Stromal cell of bone marrow (primary cell): ENCODE measurements at places on chromosomes 6 and 20.

DNA sequence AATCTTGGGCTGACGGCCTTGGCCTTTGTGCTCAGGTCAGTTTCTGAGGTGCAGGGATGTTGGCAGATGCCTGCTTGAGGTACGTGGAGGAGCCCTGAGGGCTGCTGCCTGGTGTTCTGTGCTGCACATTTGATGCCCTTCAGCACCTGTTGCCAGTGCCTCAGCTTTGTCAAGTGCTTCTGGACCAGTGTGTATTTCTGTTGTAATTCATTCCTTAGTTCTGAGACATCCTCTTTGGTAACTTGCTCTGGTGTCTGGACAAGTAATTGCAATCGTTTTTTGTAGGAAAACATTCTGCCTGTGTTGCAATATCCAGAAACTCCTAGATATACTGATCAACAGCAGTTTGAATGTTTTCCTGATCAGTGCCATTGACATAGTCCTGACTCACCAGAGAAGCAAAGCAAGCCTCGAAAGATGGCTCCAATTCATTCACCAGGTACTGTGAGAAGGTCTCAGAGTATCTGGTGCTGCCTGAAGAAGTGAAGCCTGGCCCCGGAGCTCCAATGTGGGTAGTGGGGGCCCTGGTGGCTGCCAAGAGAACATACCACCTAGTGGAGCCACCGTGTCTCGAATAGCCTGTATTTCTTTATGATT is 26.7 kb downstream of the ZNF337 start:
- peak; percentile 66 for DNase-seq

DNA sequence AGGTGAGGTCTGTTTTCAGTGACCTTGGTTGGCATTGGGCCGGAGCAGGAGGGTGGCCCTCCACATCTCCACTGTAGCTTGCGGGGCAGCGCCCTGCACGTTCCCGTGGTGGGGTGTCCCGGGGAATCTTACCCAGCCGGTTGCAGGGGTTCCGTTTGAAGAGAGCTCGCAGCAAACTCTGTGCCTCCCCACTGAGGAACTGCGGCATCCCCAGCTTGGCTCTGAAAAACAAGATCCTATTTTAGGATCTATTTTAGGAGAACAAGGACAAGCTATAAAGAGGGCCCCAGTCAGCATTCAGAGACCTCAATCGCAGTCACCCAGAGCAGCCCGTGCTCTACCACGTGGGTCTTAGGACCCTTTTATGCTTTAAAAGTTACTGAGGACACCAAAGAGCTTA is 97.8 kb downstream of the RAMACL start:
- DNase-seq = no peak

DNA sequence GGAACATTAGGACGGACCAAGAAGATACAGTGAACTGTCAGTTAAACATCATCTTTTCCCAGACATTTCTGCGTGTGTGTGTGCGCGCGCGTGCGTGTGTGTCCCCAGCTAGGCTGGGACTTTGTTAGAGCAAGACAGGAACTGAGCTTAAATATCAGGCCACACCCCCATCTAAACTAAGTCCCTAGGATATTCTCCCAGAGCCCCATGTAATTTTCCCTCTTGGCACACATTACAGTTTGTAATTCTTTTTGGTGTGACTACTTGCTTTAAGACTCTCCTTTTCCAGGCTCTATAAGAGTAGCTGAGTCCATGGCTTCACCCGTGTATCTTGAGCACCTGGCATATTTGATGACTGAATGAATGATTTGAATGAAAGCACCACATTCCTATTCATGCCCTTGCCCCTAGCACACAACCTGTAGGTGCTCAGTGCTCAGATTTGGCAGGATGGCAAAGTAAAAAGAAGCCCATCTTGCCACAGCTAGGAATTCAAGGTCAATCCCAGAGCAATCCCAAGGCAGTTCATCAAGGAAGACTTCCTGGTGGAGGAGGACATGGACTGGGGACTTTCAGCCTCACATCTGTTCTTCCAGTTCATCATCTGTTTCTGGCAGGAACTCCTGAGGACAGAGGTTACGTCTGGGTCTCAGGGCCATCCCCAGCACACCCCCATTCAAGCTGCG is 69.2 kb downstream of the MRPL14 start:
- no peak for DNase-seq

DNA sequence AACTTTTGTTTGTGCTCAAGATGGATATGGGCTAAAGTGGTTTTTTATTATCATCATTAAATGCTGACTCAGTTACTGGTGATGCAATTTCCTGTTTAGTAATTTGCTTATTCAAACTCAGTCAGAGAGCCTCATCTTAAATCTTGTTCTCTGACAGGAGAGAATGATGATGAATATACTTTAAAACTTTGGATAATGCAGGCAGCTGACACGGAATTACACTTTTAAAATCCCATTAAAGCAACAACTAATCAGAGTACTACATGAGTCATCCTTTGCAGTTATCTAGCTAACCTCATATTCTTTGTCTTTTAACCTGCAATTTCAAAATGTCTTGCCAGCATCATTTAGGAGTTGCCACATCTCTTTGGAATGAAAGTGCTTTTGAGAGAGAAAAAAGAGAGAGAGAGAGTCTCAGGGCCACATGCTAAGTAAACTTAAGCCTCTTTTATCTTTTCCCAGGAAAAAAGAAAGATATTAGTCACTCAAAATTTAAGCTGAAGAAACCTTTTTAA is 9.2 kb upstream of the C6orf141 start:
- DNase-seq = peak; percentile 42

DNA sequence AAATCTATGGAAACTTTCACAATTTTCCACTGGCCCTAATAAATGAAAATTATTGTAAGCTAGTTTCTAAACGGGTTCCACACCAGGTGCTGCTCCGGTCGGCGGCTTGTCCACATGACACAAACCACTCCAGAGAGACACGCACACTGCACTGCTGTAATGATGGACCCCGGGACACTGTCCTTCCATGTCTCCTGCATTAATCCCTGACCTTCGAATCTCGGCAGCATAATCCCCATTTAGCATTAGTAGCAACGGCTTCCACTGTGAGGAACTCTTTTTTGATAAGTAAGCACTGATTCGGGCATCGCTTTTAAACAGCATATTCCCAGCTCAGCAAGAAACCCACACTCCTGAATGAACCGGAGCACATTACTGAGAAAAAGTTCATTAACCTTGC is 43.5 kb downstream of the INSM1 start:
- no peak for DNase-seq

- DNase-seq = no peak
Measured at GRCh38 chr20:51076786-51077685, 54.1 kb upstream of the KCNG1 start.

DNA sequence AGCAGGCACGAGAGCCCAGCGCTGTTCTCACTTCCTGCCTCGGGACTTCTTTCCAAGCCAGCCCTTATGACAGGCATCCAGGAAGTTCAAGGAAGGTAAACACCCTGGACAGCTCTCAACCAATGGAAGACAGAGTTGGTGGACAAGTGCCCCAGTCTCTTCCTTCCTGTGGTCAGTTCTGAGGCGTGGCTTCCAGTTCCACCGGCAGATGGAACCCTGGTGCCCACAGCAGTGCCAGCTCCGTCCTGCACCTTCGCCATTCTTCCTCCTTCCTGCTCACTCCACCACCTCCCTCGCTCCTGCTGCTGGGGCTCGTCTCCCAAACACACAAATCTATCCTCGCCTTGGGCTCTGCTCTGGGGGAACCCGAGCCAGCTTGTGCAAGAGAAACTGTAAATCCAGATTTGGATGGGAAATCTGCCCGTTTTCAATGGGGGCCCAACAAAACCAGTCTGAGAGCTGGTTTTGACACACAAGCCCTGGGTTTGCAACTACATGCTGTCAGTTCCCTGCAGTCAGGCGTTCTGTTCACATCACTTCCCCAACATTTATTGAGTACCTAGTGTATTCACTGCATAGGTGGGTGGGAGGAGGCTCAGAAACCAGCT is 162.7 kb downstream of the GRM4 start:
- DNase-seq = no peak

GRCh38 chr6:113137426-113137825 is 719.7 kb upstream of the MARCKS start:
- DNase-seq = peak; percentile 48

- no peak for DNase-seq
Measured at GRCh38 chr6:121347484-121347883, 13.2 kb upstream of the TBC1D32 start.

DNA sequence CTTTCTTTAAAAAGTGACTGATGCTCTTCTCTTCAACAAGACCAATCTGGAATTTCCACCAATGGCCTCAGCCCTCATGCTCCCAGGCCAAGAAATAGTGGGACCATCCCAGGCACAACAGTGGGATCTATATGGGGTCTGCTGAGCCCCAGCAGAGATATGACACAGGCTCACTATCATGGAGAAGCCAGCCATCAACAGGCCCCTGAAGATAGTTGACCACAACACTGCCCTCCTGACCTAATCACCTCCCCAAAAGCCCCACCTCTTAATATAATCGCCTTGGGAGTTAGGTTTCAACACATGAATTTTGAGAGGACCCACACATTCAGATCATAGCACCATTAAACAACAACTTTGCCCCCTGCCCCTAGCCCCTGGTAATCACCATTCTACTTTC is 16.8 kb upstream of the MCM3 start:
- DNase-seq = no peak

- no peak for DNase-seq
Measured at GRCh38 chr6:39342692-39343395, 20.3 kb upstream of the KCNK16 start.

DNA sequence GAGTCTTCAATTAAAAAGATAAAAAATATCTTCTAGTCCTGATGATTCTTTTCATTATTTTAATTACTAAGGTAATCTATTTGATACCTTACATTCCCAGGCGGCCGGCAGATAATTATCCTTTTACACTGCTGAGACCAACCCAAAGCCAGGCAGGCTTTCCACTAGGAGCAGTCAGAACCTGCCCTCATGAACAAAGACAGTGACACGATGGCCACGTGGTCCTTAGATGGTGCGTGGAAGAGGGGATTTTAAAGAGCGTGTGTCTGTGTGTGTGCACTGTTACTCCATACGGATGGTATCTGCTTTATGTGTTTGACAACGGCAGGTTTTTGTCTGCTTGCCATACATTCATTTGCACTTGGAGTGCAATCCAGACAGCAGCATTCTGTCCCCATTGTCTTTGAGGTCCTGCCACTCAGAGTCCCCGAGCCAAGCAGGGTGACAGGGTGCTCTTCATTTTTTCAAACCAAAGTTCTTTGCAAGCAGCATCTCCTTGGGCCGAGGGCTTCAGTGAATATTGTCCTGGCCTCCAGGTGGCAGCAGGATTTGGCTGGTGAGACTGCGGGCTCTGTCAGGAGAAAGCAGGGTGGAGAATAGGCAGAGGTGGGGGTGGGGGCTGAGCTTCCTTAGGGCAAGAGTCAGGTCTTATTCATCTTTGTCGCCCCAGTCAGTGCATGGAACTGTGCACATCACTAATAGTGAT is 260.5 kb downstream of the NRN1 start:
- DNase-seq = no peak

DNA sequence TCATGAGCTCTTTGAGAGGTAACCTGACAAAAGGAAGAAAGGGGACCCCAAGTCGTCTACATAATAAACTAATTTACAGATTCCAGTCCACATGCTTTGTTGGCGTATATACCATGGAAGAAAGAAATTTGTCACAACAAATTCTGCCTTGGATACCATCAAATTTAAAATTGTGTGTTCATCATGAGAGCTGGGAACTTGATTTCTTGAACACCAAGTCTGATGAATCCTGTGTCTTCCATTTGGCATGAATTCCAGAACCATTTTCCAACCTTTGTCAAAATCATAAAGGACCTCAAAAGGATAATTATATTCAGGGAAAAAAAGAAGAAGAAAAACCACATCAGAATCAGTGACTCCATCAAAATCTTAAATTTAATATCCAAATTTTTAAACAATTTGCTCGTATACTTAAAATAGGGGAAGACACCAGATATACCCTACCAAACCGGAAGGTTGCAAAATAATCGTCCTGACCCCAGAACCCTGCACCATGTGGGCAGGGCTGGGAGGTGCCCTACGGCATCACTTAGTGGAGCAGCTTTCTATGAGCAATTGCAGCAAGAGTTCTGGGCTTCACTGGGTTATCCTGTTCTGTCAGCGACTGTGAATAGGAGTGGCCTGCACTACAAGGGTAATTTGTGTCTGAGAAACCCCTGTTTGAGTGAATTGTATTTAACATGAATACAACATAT is 74.1 kb upstream of the INSM1 start:
- no peak for DNase-seq

GRCh38 chr6:167572106-167572505 is 247.2 kb downstream of the TTLL2 start:
- DNase-seq = no peak

DNA sequence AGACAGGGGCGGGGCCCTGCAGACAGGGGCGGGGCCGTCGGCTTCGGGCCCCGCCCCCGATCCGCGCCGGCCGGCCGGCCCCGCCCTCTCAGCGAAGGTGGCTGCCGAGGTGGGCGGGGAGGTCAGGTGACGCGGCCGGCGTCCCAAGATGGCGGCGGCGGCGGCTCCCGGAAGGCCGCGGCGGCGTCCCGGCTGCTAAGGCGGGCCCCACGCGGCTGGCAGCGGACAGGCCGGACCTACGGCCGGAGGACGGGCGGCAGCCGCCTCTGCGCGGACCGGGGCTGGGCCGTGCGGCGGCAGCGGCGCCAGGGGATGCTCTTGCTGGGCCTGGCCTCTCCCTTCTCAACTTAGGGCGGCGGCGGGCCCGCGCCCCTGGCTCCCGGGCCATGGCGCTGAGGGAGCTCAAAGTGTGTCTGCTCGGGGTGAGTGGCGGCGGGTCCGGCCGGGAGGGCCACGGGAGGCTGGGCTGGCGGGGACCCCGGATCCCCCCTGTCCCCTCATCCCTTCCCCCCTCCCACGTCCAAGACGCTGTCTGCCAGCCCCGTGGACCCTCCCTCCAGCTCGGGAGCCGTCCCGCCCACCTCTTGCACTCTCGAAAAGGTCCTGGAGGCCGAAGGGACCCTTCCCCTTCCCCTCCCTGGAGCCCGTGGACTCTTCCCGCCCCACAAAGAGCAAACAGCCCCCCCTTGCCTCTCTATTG is at the start of gene RAB22A:
Gene RAB22A, plus strand, starts transcription at position 125 of the 700 bp plus-strand sequence. Its CDS starts 262 bp downstream, at position 387.
- peak; percentile 49 for DNase-seq

DNA sequence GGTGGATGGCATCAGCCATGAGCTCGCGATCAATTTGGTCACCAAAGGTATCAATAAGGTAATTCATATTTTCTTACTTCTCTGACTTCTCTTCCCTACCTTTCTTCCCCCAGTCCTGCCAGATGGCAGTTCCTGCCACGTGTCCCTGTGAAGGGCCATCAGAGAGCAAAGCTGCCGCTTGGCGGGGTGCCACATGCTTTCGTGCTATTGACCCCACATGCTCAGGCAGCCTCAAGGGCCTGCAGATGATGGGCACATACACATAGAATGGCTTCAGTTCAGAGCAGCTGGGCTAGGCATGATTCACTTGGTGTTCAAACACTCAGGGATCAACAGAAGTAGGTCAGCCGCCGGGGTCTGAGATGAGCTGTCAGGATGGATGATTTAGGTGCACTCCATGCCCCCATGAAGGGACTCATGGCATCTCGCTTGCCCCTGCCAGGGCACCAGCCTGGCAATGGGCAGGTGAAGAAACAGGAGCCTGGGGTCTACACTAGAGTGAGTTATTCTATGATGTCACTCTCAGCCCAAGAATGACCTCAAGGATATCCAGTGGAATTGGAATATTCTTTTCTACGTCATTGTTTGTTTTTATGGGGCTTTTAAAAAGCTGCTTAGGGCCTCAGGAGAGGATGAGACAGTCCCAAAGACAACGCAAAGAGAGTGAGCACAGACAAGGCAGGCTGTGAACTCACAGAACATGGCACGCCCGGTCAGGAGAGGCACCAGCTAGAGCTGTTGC is 25.5 kb downstream of the BANF2 start:
- no peak for DNase-seq
